ENCODE measurements at places on chromosomes 7 and 10.

DNA sequence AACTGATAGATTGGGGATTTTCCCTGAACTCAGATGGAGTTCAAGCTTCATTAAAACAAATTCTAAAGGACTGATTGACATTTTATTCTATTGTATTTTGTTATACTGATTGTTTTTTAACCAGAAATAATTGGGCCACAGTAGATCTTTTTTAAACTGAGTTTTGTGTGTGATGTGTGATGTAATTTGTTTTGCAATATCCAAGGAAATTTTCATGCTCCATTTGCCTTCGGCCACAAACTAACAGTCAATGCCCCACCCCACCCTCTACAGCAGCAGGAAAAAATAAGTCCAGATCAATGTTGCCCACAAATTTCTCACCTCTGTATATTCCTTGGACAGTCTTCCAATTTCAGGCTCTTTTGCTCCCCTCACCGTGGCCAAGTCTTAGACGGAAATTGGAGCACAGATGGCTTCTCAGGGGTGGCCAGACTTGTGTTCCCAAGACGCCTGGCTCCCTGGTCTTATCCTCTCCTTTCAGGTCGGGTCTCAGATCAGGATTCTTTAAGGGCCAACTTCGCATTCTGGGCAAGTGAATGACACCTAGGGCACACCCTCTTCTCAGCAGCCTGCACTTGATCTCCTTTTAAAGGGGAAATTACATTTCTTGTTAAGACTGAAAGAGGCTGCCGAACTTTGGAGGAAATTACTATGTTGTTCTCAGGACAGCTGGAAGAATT is at the start of gene SVOPL:
TSS of gene SVOPL (minus strand) at position 506 of the 680 bp plus-strand sequence. CDS start 22,317 bp downstream, outside the sequence.
- DNase-seq, result no peak

- no peak for DNase-seq
Measured at GRCh38 chr7:99560834-99561736, 2.6 kb downstream of the ZNF655 start.

DNA sequence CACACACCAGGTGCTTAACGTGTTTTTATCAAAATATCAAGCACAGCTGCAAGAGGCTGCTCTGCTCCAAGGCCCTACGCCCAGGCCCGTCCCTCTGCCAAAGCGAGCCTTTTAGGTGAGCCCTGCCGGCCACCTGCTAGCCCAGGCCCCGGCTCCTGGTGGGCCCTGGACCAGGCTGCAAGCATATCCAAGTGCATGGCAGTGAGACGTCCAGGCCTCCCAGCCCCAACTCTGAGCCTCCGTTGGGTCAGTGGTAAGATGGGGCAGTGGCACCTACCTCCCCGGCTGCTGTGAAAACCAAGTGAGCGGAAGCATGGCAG is 136.2 kb downstream of the LHPP start:
- no peak for DNase-seq

DNA sequence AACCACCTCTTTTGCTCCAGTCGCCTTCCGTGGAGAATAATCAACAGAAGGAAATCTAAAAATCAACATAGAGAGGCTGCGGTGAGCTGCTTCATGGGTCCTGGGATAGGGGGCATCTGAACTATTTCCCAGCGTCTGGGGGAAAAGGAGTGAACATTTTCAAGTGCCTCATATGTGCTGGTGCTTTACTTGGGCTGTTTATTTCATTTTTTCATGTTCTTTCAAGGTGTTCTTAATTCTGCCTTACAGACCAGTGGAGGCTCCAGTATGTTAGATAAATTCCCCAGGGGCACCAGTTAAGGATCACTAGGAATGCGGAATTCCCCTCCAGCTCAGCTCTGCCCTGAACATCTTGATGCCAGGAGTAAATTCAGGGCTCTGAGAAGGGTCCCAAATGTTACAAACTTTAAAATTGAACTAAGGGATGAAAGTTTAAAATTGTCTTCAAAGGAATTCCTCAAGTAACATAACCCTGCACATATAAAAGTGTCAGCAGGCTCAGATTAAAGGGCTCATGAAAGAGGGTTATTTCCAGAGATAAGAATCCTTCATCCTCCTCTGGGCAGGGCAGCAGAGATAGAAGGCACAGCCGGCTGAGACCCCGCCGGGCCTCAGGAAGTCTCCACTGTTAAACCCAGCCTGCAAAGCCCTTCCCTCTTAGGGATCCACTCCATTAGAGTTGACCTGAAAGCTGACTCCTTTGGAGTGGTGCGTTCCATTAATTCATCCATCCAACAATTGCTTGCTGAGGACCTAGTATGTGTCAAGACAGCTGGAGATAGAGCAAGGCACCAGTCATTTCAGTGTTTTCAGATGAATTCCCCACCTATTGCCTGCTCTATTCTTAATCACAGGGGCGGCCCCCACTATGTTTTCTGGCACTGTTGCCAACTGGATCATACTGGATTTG is 345.8 kb downstream of the KCNMA1 start:
- no peak for DNase-seq

DNA sequence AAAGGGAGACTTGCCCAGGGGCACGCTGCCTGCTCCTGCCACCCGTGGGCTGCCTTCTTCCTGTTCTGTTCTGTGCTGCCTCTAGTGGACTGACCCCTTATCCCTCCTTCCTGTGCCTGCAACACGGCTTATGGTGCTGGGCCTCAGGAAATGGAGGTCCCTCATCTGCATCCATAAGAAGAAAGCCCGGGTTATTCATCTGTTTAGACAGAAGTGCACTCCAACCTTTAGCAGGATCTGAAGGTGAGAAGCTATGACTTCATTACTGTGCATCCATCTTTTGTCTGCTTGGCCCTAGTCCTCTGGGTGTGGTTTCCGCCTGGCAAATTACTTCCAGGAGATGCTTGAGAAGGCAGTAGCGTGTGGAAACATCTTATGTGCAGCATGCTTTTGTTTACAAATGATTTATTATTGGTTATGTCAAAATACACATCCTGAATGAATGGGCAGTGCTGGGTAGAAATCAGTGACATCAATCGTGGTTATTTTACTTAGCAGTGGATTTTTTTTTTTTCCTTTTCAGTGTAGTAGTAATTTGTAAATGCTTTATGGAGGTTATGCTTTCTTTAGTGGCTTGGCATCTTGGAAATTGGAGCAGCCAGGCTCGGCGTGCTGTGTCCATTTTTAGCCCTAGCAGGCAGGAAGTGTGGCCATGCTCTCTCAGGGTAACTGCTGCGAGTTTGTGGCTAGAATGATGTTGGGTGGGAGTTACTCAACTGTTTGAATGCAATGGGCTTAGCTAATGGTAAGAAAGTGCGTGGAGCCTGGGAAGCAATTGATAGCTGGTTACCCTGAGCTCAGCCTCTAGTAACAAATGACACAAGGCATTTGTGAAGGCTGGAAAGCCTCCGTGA is 12.7 kb downstream of the PTPRE start:
- no peak for DNase-seq

GRCh38 chr7:80634505-80634904 is 3.9 kb upstream of the CD36 start:
- DNase-seq, result no peak

DNA sequence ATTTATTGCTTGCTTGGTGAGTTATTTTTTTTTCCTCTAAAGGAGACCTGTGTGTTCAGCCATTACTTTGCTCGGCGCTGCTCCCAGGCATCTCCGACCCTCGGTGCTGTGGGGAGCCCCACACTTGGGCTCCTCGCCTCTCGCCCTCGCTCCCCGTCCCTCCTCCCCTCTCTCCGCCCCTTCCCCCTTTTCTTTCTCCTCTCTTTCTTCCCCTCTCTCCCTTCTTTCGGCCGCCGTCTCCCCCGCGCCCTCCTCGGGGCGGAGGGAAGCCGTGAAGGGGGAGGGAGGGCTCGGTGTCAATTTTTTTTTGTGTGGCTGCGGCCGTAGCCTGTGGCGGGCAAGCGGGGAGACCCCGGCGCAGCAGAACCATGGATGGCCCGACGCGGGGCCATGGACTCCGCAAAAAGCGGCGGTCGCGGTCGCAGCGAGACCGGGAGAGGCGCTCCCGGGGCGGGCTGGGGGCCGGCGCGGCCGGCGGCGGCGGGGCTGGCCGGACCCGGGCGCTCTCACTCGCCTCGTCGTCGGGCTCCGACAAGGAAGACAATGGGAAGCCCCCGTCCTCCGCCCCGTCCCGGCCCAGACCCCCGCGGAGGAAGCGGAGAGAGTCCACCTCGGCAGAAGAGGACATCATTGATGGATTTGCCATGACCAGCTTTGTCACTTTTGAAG is 1.1 kb downstream of the AUTS2 start:
- DNase-seq, result no peak

DNA sequence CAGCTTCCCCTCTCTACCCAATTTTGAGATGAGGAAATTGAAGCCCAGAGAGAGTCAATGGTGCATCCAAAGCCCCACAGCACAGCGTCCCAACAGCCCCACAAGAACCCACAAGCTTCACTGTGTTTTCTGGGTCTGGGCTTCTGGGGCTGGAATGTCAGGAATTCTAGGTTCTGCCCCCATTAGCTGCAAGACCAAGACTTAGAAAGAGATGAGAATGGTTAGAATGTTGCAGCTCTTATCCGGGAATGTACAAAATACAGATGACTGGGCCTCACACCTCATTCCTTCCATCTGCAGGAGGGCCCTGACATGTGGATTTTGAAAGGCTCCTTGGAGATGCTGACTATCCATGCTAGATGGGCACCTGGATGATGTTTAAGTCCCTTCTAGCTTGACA is 6.0 kb upstream of the SGPL1 start:
- DNase-seq, result no peak

DNA sequence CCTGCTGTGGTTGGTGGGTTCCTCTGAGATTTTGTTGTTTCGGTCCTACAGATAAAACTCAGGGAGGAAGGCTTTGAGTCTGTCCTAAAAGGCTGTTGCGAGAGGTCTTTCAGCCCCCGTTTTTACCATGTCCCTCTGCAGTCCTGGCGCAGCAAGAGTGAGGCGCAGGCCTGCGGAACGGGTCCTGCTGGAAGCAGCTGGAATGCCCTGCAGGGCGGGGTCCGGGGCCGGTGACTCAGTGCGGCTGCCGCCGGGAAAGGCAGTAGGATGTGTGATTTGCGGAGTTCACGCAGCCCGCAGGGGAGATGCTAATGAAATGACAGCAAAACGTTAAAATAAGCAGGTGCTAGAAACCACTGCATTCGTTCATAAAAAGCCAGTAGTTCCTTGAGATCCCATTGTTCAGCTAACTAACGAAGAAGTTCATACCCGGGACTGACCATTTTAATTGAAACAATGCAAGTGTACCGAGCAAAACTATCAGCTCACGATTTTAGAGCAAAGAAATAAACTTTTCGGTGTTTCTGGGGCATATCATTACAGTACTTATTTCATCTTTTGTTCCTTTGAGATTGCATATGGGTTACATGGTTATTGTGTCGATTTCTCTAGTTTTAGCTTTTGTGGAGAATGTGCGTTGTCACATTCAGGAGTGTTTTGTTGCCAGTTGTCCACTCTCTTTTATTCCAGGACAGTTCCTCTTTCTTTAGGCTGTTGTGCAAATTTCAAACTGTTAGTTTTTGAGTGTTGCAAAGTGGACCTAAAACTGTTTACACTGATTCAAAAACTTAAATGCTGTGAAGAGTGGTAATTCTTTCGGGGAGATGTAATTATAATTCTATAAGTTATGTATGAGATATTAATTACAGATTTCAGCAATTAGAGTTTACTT is 783 bp downstream of the ANLN start:
- peak; percentile 8 for DNase-seq

DNA sequence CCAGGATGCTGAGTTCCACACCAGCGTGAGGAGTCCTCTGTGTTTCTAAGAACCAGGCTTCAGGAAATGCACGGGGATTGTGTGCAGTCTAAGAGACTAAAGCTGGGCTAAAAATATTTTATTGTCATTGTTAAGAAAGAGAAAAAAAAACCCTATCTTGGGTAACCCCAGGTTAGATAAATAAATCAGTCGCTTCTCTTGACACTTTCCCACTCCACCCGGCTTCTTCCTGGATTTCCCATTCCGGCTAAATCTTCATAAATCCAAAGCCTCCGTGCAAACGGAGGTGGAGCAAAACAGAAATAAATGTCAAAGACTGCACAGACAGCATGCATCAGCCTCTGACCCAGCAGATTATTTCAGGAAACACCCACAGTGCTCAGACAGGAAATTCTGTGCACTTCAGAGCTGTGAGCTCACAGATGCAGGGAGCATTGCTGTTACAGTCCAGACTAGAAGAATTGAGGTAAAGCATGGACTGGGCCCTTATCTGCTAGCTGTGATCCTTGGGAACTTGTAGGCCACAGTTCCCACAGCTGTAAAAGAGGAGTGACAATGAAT is 44.8 kb upstream of the GRID1 start:
- peak; percentile 39 for DNase-seq

GRCh38 chr7:121837462-121837861 is 35.5 kb upstream of the PTPRZ1 start:
- DNase-seq, result no peak

- no peak for DNase-seq
Measured at GRCh38 chr7:79290841-79291497, 162.5 kb downstream of the MAGI2 start.

- no peak for DNase-seq
Measured at GRCh38 chr10:33256458-33256857, 78.0 kb downstream of the NRP1 start.

DNA sequence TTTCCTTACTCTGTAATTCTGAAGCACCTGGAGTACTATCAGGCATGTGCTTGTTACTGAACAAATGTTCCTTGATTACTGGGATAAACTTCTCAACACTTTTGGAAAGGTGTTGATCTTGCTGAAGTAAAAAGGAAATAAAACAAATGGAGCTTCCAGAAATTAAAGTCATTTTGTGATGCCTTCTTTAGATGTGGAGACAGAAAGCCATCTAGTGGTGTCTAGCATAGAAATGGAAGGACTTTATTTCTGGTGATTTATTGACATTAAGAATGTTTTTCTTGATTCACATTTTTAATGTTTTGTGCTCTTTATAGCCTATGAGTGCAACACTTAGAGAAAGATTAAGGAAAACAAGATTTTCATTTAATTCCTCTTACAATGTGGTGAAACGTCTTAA is 1.4 kb downstream of the SFR1 start:
- no peak for DNase-seq

- no peak for DNase-seq
Measured at GRCh38 chr7:70419526-70420380, 712.2 kb upstream of the GALNT17 start.

- DNase-seq, result no peak
Measured at GRCh38 chr10:58775960-58776567, 263.4 kb downstream of the BICC1 start.

GRCh38 chr7:99036546-99037111 is 107.3 kb downstream of the SMURF1 start:
- no peak for DNase-seq

DNA sequence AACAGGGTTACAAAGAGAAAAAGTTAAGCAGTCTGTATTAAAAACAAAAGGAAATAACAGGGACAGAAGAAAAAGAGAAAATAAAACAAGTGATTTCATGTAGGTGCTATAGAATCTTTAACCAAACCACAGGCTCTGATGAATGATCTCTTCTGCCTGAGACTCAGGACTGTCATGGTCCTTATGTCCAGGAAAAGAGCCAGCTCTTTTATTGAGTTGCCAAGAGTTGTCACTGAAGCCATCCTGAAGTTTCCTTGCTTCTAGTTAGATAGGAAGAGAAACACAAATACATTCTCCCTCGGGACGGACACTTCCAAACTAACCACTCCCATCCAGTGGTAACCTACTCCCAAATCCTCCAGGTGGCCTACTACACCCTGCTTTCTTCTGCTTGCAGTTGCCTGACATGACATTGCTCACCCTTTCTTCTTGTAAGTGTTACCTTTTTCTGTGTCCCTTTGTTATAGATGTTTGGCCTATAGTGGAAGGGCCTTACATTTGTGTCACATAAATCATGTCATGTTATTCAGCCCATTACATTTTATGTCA is 346.7 kb downstream of the NRG3 start:
- no peak for DNase-seq

Measured in stimulated activated naive B cell treated with anti-CD40 and anti-IgM and Interleukin-4, amounts not matched to agents 10 μg/mL and 1 μg/mL and 100 μg/mL, for 72 hours (primary cell).